ENCODE measurements at places on chromosomes 12 and 14.

GRCh38 chr12:71230542-71230941 lies 72.7 kb upstream of the TSPAN8 start:
- no peak for DNase-seq

- DNase-seq, result no peak
Measured at GRCh38 chr14:100271247-100271939, 32.4 kb downstream of the YY1 start.

- DNase-seq, result no peak
Measured at GRCh38 chr12:90951432-90952105, 3.4 kb downstream of the CCER1 start.

GRCh38 chr12:48780381-48781025 lies 8.4 kb downstream of the ADCY6 start:
- DNase-seq, result no peak

DNA sequence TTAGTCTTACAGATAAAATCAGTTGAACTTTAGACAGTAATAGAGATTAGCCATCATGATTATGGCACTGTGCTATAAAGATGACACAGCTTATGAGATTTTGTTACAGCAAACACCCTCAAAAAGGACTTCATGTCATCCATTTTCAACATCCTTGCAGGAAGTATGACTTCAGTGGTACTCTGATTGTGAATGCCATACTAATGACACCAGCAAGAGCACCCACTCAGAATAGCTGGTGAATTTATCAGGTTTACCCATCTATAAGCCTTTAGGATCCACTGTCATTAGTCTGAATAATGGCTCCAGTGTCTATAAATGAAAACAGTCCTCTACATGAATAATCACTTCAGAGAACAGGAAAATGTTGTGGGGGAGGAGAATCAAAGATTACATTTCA lies 615.2 kb downstream of the RPS29 start:
- no peak for DNase-seq

GRCh38 chr14:77310026-77310425 lies 10.7 kb downstream of the POMT2 start:
- no peak for DNase-seq

DNA sequence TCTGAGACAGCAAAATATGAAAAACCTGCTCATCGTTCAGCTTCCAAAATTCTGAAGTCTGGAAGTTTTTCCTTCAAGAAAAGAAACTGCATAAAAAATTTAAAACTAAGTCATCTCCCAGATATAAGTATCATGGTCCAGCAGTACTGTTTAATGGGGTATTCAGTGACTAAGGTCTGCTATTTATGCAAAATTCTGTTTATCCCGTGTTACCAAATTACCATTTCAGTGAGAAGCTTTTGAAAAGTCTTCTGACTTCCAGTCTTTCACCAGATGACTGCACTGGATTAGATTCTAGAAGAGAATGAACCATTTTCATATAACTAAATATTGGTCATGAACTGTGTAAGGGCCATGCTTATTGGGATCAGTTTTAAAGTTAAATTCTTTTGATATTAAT lies 67.9 kb downstream of the TMEM260 start:
- no peak for DNase-seq

GRCh38 chr14:61153914-61154545 lies 127.1 kb downstream of the TMEM30B start:
- DNase-seq, result no peak

DNA sequence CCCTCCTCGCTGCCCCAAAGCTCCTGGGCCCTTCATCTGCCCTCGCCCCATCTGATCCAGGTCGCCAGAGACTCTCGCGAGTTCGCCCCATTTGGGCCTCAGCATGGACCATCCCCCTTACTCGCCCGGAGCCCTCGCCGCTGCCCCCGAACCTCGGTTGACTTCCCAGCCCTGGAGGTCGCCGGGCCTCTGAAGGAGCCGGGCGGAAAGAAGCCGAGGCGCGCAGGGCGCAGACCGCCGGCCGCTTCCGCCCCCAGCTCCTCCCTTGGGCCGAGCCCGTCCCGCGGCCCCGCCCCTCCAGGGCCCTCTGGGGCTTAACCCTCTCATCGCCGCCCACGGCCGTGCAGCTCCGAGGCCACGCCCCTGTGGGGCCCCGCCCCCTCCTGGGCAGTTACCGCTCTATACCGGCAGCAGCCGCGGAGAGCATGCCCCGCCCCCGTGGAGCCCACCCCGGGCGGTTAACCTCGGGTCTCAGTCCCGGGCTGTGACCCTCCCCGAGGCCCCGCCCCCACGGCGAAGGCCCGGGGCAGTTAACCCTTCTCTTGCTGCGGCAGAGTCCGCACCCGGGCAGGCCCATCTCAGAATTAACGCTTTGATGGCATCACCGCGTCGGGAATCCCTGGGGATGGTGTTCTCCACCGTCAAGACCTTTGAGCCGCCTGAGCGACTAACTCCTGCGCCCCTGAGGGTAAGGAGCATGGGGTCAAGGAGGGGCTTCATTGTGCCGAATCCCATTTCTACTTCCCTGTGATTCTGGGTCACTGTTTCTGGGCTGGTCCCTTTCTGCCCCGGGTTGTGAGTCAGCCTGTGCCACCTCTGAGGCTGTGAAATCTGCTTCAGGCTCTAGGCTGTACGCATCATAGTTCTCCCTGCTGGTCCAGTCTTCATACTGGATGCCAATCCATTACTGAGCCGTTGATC lies at the start of gene SPSB2:
Gene SPSB2, minus strand, starts transcription at position 210 of the 921 bp plus-strand sequence. CDS start 402 bp downstream, outside the sequence.
- peak; percentile 99 for DNase-seq

DNA sequence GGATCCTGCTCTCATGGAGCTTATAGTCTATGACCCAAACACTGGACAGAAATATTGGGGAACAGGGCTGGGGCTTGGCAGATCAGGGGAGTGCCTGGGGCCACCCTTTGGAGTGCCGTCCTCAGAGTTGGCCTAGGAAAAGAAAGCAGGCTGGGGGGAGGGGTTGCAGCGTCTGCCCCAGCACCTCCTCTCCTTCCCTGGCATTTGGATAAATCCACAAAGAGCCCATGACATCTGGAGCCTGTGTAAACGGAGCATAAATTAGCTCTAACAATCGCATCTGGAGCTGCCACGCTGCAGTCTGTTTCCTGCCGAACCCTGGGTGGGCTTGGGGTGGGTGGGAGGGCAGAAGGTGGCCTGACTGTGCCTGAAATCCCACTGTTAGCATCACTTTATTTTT lies 63.8 kb downstream of the MVK start:
- no peak for DNase-seq

DNA sequence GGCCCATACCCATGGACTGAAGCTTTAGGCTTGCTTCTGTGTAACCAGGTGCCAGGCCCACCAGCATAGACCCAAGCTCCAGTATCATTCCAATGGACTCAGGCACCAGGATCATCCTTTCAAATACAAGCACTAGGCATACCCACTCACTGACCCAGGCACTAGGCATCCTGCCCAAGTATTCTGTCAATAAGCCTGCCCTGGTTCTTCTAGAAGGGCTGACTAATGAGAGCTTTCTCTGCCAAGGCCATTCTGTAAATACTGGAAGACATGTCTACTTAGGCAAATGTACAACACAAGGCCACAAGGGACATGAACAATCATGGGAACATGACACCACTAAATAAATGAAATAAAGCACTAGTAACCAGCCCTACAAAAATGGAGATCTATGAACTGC lies 352.2 kb downstream of the FSCB start:
- DNase-seq, result no peak

DNA sequence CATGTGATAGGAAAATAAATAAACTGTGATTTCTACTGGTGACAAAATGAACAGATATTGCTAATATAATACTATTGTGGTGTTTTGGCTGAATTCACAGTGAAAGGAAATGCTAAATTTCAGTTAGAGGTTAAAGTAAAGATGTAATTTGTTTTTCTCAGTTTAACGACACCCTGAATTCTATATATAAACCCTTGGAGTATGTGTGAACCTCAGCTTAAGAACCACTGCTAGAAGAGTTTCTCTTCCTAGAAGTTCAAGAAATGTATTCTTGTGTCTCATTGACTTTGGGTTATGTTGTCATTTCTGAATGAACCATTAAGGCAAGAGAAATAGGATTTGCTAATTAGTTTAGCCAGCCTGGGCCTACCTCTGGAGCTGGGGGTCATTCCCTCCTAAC lies 8.2 kb downstream of the FBXO34 start:
- DNase-seq, result no peak

DNA sequence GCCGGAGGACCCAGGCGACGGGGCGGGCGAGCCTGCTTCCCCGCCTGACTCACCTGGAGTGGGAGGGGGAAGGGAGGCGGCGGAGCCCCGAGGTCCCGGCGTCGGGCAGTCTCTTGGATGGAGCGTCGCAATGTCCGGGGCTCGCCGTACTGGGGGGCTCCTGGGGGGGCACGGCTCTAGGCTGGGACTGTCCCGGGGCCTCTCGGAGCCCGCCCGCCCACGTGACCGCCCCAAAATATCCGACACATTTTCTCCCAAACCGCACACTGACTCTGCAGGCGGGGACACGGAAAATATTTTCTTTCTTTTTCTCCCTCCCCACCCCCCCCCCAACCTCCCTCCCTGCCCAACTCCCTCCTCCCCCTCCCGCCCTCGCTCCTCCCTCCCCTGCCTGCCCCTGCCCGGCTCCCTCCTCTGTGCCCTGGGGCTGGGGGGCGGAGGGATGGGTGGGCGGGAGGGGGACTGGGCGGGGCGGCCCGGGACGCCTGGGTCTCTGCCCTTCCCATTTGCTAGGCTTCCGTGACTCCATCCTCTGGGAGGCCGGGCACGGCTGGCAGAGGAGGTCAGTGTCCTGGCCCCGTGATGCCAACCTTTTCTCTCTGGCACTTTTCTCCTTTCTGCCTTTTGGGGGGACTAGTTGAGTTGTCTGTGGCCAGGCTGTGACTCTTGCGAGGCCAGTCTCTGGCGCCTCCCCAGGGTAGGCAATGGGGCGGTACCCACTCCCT lies at the start of gene RARG:
Gene RARG, minus strand, starts transcription at position 289 of the 725 bp plus-strand sequence. CDS start 4,664 bp downstream, outside the sequence.
- peak; percentile 71 for DNase-seq

DNA sequence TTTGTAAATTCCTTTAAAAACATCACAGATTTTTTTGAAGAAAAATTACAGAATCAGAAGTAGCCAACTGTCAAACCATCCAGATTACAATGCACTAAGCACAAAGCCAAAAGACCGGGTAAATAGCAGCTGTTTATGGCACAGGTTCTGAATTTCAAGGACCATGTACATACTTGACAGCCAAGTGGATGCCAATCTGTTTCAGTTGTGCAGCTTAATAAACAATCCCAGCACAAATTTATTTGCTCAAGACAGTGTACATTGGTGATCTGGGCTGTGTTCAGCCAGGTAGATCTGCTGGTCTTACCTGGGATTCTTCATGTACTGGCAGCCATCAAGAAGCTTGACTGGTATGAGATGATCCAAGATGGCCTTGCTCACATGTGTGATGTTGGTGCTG lies 229.8 kb upstream of the FLRT2 start:
- no peak for DNase-seq

- DNase-seq, result no peak
Measured at GRCh38 chr12:69469854-69470188, 367 bp upstream of the FRS2 start.

DNA sequence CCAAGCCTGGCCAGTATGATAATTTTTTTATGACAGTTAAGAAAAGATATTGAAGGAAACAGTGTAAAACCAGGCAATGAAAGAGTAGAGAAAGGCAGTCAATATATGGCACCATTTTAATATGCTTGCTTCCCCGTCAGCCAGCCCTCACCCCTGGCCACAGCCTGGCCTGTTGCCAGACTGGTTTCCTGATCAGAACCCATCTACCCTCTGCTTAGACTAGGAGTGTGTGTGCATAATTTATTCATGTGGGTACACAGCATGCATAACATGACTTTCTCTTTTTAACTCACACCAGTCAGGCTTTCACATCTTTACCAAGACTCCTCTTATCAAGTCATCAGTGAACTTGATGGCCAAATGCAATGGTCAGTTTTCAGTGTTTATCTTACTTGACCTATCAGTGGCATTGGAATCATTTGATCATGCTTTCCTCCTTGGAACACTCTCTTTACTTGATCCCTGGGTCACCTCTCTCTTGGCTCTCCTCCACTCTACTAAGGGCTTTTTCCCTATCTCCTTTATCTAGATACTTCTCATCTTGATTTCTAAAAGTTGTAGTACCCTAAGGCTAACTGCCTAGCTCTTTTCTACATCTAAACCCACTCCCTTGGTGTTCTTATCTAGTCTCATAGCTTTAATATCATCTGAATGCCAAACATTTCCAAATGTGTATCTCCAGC lies 10.0 kb upstream of the GPR19 start:
- peak; percentile 63 for DNase-seq

GRCh38 chr14:64688031-64688430 lies 16.2 kb upstream of the PLEKHG3 start:
- no peak for DNase-seq

- no peak for DNase-seq
Measured at GRCh38 chr12:99121546-99121945, 476.5 kb downstream of the APAF1 start.

DNA sequence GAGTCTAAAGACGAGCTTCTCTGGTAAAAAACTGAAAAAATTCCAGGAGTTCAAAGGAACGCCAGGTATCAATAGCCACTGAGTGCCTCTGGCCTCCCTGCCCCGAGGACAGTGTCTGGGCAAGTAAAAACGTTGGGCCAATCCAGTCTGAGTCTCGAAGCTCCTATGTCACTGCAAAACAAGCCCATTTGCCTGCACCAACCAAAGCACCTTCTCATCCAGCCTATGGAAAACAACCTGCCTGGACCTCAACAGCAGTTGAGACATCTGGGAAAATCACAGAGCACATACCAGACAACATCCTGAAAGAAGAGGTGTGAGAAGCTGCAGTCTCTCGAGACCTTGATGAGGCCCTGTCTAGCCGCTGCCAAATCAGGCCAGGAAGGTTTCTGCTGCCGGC lies 56.6 kb downstream of the RNF34 start:
- DNase-seq, result no peak

- no peak for DNase-seq
Measured at GRCh38 chr12:84075991-84076390, 836.6 kb downstream of the SLC6A15 start.

DNA sequence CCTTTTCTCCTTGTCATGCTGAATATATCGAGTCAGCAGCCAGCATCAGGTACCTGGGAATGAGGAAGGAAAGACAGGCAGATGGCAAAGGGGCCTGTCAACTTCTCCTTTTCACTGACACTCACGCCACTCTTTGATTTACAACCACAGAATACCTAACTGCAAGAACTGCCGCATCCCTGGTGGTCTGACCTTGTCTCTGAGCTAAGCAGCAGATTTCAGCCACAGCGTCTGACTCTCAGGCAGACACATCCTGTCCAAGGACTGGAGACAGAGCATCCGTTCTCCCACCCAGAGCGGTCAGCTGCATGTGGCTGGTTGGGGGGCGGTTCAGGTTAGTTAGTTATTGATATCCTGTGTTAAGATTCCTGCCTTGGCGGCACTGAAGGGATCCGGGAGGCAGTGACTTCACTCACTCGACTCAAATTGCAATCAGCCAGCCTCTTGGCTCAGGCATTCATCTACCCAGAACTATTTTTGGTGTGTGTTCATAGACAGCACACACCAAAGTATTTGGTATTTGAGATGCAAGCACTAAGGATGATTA lies 11.2 kb upstream of the MAP1LC3B2 start:
- no peak for DNase-seq

DNA sequence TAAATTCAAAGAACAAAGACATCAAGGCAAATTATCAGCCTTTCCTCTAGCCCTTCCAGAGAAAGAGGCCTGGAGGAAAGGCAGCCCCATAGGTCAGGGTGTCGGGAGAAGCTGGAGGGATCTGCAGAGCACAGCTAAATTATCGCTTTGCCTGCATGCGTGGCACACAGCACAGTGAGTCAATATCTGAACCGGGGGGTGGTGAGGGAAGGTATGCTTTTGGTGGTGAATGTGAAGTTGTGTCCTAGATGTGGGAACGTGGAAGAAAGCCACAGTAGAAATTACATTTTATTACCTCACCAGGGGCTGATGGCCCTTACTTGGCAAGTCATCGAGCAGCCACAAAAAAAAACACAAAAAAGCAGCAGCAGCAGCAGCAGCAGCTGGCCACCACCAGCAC lies 243.2 kb downstream of the EGLN3 start:
- DNase-seq, result no peak

GRCh38 chr12:31868965-31869364 lies 90.2 kb upstream of the RESF1 start:
- no peak for DNase-seq

Data from T-helper 9 cell (primary cell).